K562 (cell line): ENCODE measurements at places on chromosomes 7 and 10.

- no peaks in the 10 kb centered on the region; the same call in 1 of the 3 replicates for H3K27me3 ChIP-seq
- H3K4me1 ChIP-seq = no peaks in the 10 kb centered on the region
- no peaks in the 10 kb centered on the region for H3K36me3 ChIP-seq
Observed at GRCh38 chr10:71306979-71307378, 12.1 kb upstream of the SLC29A3 start.

GRCh38 chr10:14838582-14839304, 637 bp downstream of the HSPA14 start:
- H3K27ac ChIP-seq = peak overlapping the region; percentile 96
- peaks cover 18% of the 10 kb centered on the region for H3K4me1 ChIP-seq
- DNase-seq = peak; percentile 71
- H3K4me3 ChIP-seq = peak overlapping the region; percentile 99
- peaks cover 44% of the 10 kb centered on the region for H3K36me3 ChIP-seq

DNA sequence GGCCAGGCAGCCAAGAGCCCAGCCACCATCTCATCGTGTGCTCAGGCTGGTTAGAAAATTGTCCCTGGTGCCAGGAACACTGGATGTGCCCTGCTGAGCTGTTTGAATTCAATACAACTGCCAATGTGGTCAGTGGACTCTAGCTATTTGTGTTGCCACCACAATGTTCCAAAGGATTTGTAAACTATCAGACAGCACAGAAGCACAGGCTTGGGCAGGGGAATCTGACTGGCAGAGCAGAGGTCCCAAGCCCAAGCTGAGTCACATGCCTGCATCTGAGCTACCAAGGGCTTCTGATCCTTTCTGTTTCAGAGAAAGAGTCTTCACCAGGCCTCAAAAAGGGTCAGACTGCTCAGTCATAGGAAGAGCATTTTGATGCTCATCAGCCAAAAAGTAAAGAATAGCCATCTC, 232.1 kb upstream of the SEMA3C start:
- no peaks in the 10 kb centered on the region for H3K27me3 ChIP-seq
- no peaks in the 10 kb centered on the region; the same call in 2 of the 3 replicates for H3K4me1 ChIP-seq
- no peak overlapping the region for H3K27ac ChIP-seq
- H3K36me3 ChIP-seq = no peaks in the 10 kb centered on the region

- DNase-seq = no peak
- H3K27ac ChIP-seq = no peak overlapping the region
- H3K27me3 ChIP-seq = peaks cover 7% of the 10 kb centered on the region; the same call in 1 of the 3 replicates
- no peaks in the 10 kb centered on the region for H3K36me3 ChIP-seq
- no peak overlapping the region for H3K4me3 ChIP-seq
Observed at GRCh38 chr7:135774284-135774683, 25.7 kb upstream of the FAM180A start.

GRCh38 chr7:151246851-151247580, 1.5 kb downstream of the SMARCD3 start:
- H3K36me3 ChIP-seq = no peaks in the 10 kb centered on the region
- no peak overlapping the region for H3K27ac ChIP-seq
- H3K4me3 ChIP-seq = no peak overlapping the region
- H3K27me3 ChIP-seq = peaks cover 5% of the 10 kb centered on the region; the same call in 2 of the 3 replicates

DNA sequence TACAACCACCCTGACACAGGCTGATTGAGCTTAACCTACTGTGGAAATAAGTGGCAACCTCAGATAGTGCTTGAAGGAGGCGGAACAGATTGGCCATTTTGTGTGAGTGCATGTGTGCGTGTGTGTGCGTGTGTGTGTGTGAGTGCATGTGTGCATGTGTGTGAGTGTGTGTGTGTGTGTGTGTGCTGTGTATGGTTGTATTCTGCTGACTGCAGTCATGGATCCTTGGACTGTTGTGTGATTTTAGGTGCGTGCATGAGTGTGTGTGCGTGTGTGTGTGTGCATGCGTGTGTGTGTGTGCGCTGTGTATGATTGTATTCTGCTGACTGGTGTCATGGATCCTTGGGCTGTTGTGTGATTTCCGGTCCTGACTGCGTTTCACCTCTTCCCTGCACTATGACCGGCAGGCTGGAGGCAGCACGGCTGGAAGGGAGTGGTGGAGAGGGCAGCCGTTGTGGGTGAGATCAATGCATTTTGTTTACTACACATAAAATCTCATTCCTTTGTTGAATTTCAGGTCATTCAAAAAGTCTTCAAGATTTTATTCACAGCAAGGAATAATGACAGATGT, 6.3 kb downstream of the IQCE start:
- peaks cover 5% of the 10 kb centered on the region for H3K4me1 ChIP-seq
- no peak overlapping the region for H3K4me3 ChIP-seq
- H3K27me3 ChIP-seq = no peaks in the 10 kb centered on the region
- no peaks in the 10 kb centered on the region; the same call in 2 of the 3 replicates for H3K36me3 ChIP-seq
- no peak overlapping the region for H3K27ac ChIP-seq

GRCh38 chr7:25786936-25787335, 365.1 kb upstream of the NFE2L3 start:
- H3K27ac ChIP-seq = no peak overlapping the region
- H3K36me3 ChIP-seq = no peaks in the 10 kb centered on the region
- DNase-seq = no peak
- H3K4me3 ChIP-seq = no peak overlapping the region
- peaks cover 21% of the 10 kb centered on the region for H3K27me3 ChIP-seq

GRCh38 chr10:100977436-100977835, 8.1 kb downstream of the SEMA4G start:
- DNase-seq = no peak
- H3K4me1 ChIP-seq = no peaks in the 10 kb centered on the region
- H3K27ac ChIP-seq = no peak overlapping the region
- peaks cover 10% of the 10 kb centered on the region; the same call in 1 of the 3 replicates for H3K36me3 ChIP-seq

DNA sequence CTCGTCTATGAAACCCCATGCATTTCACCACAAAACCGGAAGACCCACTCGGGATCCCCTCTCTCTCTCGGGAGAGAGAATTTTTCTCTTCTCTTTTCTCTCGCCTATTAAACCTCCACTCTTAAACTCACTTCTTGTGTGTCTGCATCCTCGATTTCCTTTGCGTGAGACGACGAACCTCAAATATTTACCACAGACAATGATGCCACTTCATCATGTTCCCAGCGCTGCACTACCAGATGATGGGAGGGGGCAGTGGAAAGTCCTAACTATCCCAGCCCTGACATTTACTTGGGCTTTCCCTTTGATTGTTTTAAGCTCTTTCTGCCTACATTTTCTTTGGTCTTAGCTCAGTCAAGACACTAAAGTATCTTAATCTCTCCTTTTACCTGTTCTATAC, 906.7 kb downstream of the GRID1 start:
- no peak overlapping the region for H3K4me3 ChIP-seq
- H3K4me1 ChIP-seq = no peaks in the 10 kb centered on the region
- H3K27ac ChIP-seq = no peak overlapping the region

GRCh38 chr7:71616217-71616616, 484.3 kb downstream of the GALNT17 start:
- no peak for DNase-seq
- no peaks in the 10 kb centered on the region for H3K27me3 ChIP-seq
- no peaks in the 10 kb centered on the region for H3K4me1 ChIP-seq

DNA sequence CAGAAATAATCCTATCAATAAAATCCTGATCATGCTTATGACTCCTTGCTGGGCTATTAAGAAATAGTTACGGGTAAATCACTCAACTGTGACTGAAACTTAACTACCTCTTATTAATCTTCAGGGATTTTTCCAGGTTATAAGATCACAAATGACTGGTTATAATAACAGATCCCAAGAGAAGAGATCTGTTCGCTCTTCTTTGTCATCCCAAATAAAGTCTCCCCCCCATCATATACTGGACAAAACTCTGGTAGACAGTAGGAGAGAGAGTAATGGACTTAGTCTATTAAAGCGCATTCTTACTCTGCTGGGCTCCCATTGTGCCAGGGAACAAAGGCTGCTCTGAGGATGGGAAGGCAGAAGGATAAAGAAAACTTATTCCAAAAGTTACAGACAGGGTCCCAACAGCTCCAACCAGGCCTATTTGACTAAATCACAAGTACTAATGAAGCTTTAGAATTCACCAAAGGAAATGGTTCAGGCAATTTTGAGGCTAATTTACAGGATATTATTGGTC, 233.7 kb downstream of the DGKI start:
- no peaks in the 10 kb centered on the region for H3K4me1 ChIP-seq
- no peak for DNase-seq
- no peaks in the 10 kb centered on the region for H3K36me3 ChIP-seq
- no peak overlapping the region for H3K4me3 ChIP-seq
- H3K27ac ChIP-seq = no peak overlapping the region

- no peaks in the 10 kb centered on the region for H3K36me3 ChIP-seq
- H3K27ac ChIP-seq = peak overlapping the region; percentile 72
- no peaks in the 10 kb centered on the region for H3K27me3 ChIP-seq
Observed at GRCh38 chr7:66099232-66099550, 15.5 kb upstream of the CRCP start.

DNA sequence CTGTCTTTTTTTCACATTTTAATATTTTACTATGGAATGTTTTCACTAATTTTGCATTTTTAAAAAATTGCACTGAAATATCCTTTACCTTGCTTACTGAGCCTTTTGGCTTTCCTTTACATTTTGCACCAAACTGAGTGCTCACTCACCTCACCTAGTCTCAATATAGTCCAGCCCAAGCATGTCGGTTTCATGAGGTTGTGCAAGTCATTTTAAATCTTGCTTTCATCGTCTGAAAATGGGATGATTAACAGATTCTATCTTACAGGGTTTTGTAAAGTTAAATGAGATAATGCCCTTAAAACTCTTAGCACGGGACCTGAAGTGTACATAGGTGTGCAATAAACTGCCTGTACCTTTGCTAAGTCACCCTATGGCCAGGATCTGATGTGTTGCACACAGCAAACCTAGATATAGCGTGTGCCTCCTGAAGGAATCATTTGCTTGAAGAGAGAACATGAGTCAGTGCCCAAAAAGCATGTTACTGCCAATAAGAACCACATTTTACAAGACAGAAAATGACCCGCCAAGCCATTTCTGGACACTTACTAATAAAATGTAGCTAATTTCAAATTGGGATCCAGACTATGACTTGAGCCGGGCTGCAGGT, 199.8 kb downstream of the JCAD start:
- H3K4me3 ChIP-seq = no peak overlapping the region
- H3K27me3 ChIP-seq = peaks cover 5% of the 10 kb centered on the region; the same call in 1 of the 3 replicates
- no peaks in the 10 kb centered on the region for H3K4me1 ChIP-seq
- no peak overlapping the region for H3K27ac ChIP-seq
- no peak for DNase-seq

GRCh38 chr10:30489346-30489745, 55.4 kb downstream of the MAP3K8 start:
- H3K27ac ChIP-seq = no peak overlapping the region
- H3K4me1 ChIP-seq = peaks cover 16% of the 10 kb centered on the region; the same call in 2 of the 3 replicates
- no peaks in the 10 kb centered on the region for H3K36me3 ChIP-seq
- DNase-seq = no peak

- peaks cover 8% of the 10 kb centered on the region; the same call in 2 of the 3 replicates for H3K27me3 ChIP-seq
- no peak overlapping the region for H3K4me3 ChIP-seq
- H3K4me1 ChIP-seq = no peaks in the 10 kb centered on the region
- H3K27ac ChIP-seq = no peak overlapping the region
- H3K36me3 ChIP-seq = no peaks in the 10 kb centered on the region
Observed at GRCh38 chr7:143042790-143043271, 9.3 kb upstream of the OR6V1 start.
